ENCODE measurements at places on chromosomes 1 and 21.

DNA sequence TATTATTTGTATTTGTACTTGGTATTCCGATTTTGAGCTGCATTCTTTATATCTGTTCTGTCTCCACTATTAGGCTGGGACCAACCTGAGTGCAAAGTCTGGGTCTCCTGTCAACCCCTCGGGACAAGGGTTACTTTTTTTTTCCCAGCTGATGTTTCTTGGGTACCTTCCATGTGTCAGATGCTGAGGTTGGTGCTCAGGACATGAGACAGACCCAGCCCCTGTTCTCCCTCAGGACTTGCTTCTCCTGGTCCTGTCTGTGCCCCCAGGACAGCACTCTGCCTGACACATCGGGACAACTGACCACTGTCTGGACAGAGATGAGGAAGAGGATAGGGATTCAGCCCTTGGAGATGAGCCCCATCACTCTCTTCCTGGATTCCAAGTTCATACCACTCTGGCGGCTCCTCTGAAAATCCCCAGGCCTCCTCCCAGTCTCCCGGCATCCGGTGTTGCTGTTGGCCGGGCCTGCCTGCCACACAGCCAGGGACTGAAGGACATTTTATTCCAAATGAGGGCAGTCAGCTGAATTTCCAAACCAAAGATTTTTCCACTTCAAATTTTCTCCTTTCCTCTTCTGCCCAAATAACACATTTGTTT is 55.6 kb upstream of the FMOD start:
- no peak for DNase-seq

- no peak for DNase-seq
These were observed 7.1 kb downstream of the GLUL start for GRCh38 chr1:182384387-182384960.

- DNase-seq: no peak
These were observed 61.6 kb downstream of the TMCO4 start for GRCh38 chr1:19738076-19738475.

- no peak for DNase-seq
These were observed 199.2 kb upstream of the NEGR1 start for GRCh38 chr1:72481420-72481970.

- DNase-seq: no peak
These were observed 5.9 kb downstream of the YARS1 start for GRCh38 chr1:32811265-32811664.

GRCh38 chr1:214462882-214463281 is 88.5 kb downstream of the PTPN14 start:
- no peak for DNase-seq

- DNase-seq: no peak
These were observed 50.6 kb upstream of the SLC44A3 start for GRCh38 chr1:94769551-94769950.

DNA sequence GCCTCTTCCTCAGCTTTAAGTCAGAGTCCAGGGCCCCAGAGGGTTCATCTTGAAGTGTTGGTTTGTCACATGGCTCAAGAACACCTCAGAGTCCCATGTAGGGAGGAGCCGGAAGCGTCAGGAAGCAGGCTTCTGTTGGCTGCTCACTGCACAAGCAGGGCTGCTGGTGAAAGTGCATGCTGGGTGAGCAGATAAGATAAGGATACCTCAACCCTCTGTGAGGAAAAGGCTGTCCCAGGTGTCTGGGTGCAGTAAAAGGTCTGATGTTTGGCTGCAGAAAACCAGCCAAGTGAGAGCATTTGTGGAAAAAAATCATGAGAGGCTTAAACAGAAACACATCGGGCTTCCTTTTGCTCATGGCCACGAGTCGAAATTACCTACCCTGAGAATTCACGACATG is 6.2 kb upstream of the TEX35 start:
- DNase-seq: no peak

DNA sequence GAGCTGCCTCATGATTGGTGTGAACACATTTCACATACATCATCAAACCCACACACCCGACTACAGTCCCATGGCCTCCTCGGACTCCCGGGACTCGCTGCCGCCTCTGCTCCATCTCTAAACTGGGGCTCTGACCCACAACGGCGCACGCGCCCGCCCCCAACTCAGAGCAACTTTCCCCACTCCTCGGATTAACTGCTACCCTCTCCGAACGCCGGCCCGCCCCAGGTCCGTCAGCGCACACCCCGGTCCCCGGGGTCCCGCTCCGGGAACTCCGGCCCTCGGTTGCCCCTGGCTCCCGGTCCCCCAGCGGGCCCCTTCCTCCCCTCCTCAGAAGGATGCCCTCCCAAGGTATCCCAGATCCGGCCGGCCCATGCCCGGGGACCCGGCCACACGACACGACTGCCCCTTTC is 740 bp downstream of the DSTYK start:
- peak; percentile 31 for DNase-seq

GRCh38 chr1:193421487-193421886 is 235.1 kb upstream of the B3GALT2 start:
- DNase-seq: no peak

DNA sequence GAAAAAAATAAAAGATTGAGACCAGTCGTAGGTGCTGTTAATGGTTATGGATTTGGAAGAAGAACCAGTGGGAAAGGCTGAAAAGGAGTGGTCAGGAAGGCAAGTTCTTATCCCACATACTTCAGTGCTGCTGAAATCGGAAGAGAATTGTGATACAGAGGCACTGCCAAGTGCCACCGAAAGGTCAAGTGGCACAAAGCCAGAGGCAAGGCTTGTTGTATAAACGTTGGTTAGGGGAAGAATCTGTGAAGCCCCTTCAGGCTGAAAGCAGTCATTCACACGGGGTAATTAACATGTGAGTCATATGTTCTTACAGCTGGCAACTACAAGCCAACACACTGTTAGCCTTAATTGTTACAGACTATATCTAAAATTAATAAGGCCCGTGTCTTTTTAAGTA is 48.8 kb downstream of the ZBTB40 start:
- no peak for DNase-seq

DNA sequence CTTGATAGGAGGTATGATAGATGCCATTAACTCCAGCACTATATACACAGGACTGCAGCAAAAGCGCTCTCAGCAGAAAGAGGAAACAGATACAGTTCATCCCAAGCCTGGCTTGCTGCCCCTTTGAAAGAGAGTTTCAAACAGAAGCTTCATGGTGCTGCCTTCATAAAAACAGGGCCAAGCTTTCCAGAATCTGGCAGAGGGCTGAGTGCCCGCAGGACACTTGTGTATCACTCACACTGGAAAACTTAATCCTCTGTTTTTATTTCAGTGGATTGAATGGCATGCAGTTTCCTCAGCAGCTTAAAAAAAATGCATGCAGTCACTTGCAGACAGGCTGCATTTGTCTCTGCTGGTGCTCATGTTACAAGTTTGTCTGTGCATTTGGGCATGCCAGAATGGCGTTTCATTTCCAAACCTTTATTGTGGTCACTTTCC is 40.4 kb downstream of the KCNJ15 start:
- DNase-seq: no peak

DNA sequence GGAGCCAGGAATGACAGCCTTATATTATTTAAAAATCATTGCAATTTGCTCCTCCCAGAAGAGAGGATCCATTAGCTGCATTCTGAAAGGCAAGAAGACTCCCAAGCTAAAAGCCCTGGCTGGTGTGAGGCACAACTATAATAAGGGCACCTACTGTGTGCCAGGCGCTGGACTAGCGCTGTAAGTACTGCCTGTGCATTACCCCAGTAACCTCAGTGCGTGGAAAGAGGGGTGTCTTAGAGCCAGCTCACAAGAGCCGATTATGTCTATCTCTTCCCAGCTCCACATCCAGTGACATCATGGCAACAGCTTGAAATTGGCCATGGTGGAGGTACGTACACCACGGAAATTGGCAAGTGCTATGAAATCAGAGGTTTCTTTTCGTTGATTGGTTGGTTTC is 141.7 kb upstream of the IRF2BP2 start:
- no peak for DNase-seq

DNA sequence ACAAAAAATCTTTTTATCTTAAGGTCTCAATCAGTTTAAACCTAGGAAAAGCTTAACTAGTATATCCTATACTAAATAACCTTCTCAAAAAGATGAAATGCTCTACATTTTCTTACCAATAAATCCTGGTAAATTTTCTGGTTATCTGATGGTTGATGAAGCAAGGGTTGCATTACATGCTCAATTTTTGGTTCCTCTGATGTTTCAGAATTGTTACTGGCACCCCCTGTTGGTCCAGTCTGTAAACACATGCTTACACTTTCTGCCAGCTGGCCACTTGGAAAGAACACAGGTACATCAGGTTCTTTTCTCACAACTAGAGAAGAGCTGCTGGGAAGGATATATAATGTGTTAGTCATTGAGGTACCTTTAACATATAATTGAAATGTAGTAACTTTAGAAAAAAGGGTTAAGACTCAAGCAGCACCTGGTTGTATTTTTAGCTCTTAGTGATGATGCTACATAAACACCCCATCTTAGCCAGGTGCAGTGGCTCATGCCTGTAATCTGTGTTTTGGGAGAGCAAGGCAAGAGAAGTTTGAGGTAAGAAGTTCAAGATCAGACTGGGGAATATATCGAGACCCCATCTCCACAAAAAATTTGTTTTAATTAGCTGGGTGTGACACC is 30.9 kb upstream of the TAL1 start:
- no peak for DNase-seq

DNA sequence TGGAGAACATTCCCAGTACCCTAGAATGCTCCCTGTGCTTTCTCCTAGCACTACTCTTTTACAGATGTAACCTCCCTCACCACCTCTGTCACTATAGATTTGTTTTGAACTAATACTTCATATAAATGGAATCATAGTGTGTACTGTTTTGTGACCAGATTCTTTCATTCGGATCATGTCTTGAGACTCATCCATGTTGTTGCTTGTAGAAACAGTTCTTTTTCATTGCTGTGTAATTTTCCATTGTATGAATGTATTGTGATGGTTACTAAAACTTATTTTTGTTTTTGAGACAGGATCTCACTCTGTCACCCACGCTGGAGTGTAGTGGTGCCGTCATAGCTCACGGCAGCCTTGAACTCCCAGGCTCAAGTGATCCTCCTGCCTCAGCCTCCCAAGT is 2.7 kb downstream of the MAST2 start:
- DNase-seq: no peak

- no peak for DNase-seq
These were observed 18.4 kb downstream of the RIT1 start for GRCh38 chr1:155892796-155893195.

DNA sequence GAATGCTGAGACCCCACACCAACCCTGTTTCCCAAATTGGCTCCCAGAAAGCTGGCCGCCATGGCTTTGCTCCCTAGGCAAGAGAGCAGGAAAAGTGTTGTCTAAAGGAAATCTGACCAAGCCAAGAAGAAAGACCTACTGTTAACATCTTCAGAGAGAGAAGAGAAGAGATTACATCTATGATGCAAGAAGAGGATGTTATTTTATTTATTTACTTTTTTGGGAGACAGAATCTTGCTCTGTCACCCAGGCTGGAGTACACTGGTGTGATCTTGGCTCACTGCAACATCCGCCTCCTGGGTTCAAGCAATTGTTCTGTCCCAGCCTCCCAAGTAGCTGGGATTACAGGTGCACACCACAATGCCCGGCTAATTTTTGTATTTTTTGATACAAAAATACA is 21.7 kb downstream of the HMGN2 start:
- no peak for DNase-seq

DNA sequence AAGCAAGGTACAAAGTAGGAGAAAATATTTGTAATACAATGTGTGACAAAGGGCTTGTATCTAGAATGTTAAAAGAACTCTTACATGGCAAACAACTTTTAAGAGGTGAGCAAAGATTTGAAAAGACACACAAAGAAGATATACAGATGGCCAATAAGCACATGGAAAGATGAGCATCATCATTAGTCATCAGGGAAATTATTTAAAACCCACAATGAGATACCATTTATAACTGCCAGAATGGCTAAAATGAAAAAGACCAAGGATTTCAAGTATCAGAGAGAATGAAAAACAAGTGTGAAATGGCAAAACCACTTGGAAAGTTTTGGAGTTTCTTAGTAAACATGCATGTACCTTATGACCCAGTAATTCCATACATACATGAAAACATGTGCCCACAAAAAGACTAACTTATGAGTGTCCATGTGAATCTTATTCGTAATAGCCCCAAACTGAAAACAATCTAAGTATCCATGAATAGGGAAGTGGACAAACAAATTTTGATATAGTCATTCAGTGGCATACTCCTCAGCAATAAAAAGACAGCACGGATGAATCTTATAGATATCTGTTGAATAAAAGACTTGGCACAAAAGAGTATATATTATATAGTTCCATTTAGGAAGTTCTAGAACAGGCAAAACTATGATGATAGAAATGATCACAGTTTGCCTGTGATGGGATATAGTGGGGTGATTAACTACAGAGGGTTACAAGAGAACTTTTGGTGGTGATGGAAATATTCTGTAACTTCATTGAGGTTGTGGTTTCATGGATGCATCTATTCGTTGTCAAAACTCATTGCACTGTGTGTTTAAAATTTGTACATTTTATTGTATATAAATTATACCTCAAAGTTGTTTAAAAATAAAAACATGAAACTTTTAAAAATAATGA is 82.0 kb downstream of the DISP1 start:
- DNase-seq: no peak

DNA sequence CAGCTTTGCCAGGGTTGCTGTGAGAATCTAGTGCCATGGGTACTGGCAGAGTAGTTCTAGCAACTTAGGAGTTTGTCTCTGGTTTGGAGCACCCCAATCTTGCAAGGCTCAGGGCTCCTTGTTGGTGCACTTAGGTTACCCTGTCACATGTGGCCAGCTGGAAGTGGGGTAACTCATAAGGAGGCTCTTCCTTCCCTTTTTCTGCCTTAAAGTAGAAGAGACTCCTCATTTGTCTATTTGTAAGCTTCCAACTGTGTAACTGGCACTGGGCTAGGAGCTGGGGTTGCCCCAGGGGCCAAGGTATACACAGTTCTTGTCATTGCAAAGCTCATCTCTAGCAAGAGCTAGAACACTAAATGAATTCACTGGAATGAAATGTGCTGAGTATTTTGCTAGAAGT is 10.6 kb downstream of the MROH7 start:
- DNase-seq: no peak
